ENCODE measurements at places on chromosomes 5 and 9.

GRCh38 chr9:32992595-32993238 lies 8.7 kb downstream of the APTX start:
- no peak for DNase-seq

- DNase-seq, result no peak
Observed at GRCh38 chr9:42396318-42396717, 212.9 kb downstream of the SPATA31A6 start.

DNA sequence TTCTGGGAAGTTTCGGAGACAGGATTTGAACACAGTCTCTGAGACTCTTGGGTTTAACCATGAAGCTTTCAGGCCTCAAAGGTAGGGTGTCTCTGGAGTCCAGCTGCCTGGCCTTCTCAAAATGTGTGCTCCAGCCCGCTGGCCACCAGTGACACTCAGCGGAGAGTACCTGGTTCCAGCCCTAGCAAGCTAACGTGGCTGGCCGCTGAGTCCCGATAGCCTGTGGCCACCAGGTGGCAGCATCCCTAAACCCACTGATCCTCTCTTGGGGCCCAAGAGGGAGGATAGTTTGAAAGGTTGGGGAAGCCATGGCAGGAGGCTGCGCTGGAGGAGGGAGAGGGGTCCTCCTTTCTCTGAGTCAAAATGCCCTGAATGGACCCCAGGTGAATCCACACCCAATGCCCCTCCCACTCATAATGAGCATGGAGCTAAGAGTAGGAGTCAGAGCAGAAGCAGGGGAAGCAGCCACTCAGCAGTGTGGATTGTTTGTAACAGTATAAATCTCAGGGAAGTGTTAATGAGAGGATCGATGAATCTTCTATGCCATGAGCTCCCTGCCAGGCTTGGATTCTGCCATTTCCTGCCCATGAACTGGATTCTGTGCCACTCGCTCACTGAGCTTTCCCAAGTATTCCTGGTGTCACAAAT lies 5.4 kb upstream of the TIFAB start:
- peak; percentile 52 for DNase-seq

DNA sequence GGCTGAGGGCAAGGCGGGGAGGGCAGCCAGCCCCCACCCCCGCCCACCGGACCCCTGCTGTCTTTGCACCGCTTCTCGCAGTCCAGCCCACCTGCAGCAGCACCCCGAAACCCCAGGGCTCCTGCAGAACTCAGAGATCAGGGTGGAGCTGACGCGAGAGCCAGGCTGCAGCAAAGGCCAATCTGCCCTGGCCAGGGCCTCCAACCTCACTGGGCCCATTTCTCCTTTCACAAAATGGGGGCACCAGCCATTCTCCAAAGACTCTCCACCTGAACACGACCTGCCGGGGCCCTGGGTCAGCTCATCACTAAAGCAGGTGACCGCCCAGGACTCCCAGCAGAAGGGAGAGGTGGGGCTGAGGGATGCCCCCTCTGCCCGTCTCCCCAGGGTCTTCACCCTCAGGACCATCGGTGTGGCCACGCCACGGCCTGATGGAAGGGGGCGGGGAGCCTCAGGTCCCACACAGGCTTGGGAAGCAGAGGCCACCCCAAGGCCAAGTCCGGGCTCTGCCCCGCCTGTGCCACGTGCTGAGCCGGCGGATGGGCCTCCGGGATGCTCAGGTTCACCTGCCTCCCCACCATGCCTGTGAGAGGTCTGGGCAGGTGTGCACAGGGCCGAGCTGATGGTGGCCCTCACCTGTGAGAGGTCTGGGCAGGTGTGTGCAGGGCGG lies 13.1 kb downstream of the NACC2 start:
- DNase-seq, result no peak

GRCh38 chr5:138359621-138360020 lies 7.1 kb downstream of the KDM3B start:
- DNase-seq, result no peak

GRCh38 chr5:127243011-127243410 lies 47.6 kb upstream of the MEGF10 start:
- DNase-seq, result no peak

DNA sequence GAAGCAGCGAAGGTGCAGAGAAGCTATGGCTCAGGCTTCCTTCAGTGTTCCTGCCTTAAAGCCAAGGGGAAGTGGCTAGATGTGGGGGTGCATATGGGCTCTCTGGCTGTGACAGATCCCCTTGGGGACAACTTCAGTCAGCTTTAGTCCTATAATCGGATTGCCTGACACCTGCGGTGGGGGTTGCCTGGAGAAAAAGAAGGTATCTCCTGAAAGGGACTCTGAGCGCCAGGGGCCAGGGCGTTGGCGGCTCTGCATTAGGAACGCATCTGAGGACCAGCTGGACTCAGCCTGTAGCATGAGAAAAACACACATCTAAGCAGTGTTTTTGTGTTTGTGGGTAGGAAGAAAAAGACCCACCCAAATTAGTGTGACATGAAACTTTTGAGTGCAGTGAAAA lies 84.3 kb upstream of the OTULINL start:
- no peak for DNase-seq

- no peak for DNase-seq
Observed at GRCh38 chr5:62268792-62269191, 37.2 kb upstream of the KIF2A start.

DNA sequence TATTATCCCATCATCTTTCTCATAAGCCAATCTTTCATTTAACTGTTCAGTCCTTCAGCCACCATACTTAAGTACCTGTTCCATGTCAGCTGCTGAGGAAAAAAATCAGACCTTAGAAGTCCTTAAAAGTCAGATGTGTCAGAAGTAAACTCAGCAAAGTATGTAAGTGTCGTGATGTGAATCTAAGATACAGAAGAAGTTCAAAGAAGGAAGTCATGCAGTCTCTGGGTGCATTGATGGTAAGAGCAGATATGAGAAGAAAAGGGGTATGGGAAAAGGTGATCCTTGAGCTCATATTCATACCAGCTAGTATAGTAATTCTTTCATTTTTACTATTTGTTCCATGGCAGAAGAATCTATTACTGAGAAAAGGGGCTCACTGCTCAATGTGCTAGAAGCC lies 259.4 kb upstream of the CD180 start:
- no peak for DNase-seq

- no peak for DNase-seq
Observed at GRCh38 chr5:17735761-17736160, 101.5 kb downstream of the TAF11L14 start.
